ENCODE measurements at places on chromosomes 11 and 22.

- no peak for DNase-seq
Measured at GRCh38 chr22:45101515-45102227, 62.1 kb upstream of the NUP50 start.

DNA sequence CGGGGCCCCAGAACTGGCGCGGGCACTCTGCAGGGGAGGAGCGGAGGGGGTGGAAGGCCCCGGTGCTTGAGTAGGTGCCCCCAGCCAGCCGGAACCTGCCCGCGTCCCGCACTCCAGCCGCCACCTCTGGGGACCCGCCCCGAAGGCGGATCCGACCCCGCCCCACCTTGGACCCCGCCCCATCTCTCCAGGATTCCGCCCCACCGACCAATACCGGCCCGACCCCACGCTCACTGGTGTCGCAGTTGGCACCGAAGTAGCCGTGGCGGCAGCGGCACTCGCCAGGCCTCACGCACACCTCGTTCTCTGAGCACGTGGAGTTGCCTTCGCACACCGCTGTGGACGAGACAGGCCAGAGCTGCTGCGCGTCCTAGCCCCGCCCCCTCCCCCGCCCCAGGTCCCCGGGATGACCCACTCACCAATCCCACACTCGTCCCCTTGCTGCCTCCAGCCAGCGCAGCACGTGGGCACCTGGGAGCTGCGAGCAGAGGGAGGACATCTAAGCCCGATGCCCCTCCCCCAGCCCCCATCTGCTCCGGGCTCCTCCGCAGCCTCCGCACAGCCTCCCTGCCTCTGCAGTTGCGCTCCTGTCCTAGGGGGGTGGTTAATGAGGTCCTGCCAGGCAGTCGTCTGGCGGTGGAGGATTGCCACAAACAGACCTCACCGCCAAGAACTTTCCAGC lies 6.0 kb downstream of the SCARF2 start:
- no peak for DNase-seq

DNA sequence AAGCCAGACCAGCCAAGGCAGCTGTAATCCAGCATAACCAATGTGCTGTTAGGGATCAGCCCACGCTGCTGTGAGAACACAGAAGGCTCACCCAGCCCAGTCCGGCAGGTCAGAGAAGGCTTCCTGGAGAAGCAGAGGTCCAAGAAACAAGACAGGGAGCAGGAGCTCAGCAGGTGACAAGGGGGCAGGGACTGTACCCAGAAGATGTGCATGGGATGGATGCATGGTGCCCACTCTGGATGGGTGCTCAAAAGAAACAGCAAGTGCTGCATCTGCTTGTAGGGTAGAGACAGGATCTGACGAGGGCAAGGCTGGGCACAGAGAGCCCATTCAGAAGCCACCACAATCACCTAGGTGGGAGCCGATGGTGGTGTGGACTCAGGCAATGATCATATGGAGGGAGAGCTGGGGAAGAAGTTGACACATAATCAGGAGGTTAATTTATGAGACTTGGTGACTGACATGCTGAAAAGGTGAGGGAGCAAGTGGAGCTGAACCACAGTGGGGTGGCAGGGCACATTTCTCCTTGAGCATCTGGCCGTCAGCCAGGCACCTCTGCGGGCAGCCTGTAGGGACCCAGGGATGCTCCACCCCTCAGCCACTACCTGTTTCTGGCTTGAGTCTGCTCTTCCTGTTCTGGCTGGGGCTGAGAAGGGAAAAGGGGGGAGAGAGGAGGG lies 102.3 kb upstream of the DRD2 start:
- DNase-seq, result no peak

GRCh38 chr22:41888627-41889200 lies 26.2 kb downstream of the SHISA8 start:
- no peak for DNase-seq
